ENCODE measurements at places on chromosomes 11 and 22.

GRCh38 chr11:44266056-44266780 lies 43.7 kb downstream of the ALX4 start:
- DNase-seq: no peak

DNA sequence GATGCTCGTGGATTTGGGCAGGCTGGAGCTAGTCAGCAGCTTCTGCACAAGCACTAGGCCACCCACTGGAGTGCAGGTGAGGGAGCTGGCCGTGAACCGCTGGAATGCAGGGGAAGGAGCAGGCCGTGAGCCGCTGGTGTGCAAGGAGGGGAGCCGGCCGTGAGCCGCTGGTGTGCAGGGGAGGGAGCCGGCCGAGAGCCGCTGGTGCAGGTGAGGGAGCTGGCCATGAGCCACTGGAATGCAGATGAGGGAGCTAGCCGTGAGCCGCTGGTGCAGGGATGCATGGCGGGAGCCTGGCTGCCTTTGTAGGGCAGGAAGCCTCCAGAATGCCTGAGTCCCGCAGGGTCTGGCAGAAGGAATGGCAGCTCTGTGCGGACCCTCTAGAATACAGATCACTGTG lies 4220.0 kb upstream of the OR11H1 start:
- no peak for DNase-seq

- DNase-seq: no peak
These were observed 1.5 kb upstream of the EEF1G start for GRCh38 chr11:62575156-62575555.

- no peak for DNase-seq
These were observed 7.3 kb upstream of the TP53AIP1 start for GRCh38 chr11:128949791-128950454.

- no peak for DNase-seq
These were observed 79.3 kb downstream of the CTTN start for GRCh38 chr11:70477609-70478008.

DNA sequence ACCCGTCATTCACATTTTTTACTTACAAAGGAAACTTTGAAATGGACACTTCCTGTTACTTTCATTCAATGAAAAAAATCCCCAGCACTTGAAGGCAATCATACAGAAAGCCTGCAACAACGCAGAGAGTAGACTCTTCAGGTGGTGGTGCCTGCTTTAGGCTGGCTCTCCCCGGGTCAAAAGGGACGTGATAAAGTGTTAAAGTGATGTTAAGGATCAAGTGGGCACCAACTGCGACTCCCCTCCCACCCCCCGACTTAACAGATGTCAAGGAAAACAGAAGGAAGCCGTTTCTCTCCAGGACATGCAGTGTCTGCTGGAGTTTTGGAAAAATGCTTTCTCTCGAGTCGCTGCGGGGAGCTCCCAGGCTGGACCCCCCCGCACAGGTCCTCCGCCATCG lies 414 bp upstream of the PNPLA3 start:
- no peak for DNase-seq

GRCh38 chr11:94897330-94897768 lies 76.0 kb downstream of the CWC15 start:
- no peak for DNase-seq

DNA sequence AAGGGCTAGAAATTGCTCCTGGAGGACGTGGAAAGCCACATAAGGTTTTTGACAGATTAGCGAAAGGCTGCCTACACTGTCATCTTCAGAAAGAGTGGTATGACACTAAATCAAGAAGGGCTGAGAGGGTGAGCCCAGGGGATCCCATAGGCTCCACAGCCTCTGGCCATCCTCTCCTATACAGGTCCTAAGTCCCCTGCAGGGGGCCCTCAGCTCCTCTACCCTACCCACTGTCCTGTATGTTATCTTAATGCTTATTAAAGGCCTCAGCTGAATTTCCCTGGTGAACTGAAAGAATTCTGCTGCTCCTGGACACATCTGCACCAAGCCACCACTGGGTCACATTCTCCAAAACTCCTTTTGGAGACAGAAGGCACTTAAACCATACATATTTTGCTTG lies 7.9 kb downstream of the KLHL22 start:
- DNase-seq: no peak

GRCh38 chr11:26779074-26779865 lies 57.4 kb upstream of the SLC5A12 start:
- DNase-seq: no peak

DNA sequence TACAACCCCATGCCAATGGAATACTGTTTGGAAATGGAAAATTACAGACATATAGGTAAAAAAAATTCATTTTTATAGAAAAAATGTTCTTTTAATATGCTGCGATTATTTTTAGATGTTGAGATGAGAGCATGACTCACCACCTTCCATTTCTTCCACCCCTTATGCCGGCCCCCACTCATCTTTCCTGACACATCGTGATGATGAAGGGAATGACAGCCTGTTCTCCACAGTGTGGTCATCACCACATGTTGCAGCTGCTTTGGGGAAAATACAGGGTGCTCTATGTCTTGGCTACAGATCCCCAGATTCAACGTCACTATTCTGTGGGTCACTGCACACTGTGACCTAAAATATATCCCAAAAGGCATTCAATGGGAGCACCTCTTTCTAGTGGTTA lies 916.2 kb downstream of the METTL15 start:
- no peak for DNase-seq

GRCh38 chr11:64000026-64000739 lies 13.9 kb downstream of the OTUB1 start:
- DNase-seq: no peak

- no peak for DNase-seq
These were observed 419.7 kb upstream of the CNTN5 start for GRCh38 chr11:98600786-98601773.

GRCh38 chr11:78212586-78213371 lies 24.1 kb downstream of the USP35 start:
- no peak for DNase-seq

DNA sequence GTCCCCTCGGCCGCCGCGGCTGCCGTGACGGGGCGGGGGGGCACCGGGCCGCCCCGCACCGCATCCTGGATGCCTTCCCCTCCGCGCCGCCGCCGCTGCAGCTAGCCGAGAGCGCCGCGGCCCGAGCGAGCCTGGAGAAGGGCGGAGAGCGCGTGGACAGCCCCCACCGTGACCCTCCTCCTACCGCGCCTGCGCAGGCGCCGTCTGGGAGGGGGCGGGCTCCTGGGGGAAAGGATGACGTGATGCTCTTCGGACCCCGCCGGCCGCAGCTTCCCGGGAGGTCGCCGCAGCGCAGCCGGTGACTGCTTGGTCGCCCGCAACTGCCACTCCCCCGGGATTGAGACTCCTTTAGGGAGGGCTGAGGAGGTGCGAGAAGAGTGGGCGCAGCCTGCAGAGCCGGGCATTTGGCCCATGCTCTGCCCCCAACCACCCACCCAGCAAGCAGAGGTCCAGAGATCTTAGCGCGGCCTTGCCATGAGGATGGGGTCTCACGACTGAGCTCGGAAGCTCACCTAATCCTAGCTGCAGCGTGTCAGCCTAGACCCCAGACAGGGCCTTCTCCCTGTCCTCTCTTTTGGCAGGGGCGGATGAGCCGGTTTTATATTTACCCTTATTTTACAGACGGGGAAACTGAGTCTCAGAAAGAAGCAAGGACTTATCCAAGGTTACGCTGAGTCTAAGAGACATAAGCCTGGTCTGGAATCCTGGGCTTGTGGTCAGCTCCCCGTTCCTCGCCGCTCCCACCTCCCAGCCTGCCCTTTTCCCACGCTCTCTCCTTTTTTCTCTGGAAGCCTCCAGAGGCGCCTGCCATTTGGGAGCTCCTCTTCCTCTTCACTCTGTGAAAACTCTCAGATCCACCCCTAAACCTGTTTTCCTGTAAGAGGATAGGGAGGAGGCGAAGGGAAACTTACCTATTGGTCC lies at the start of gene DENND5A:
Gene DENND5A, minus strand, starts transcription at position 140 of the 921 bp plus-strand sequence. CDS start 281 bp downstream, outside the sequence.
- DNase-seq: peak; percentile 53

DNA sequence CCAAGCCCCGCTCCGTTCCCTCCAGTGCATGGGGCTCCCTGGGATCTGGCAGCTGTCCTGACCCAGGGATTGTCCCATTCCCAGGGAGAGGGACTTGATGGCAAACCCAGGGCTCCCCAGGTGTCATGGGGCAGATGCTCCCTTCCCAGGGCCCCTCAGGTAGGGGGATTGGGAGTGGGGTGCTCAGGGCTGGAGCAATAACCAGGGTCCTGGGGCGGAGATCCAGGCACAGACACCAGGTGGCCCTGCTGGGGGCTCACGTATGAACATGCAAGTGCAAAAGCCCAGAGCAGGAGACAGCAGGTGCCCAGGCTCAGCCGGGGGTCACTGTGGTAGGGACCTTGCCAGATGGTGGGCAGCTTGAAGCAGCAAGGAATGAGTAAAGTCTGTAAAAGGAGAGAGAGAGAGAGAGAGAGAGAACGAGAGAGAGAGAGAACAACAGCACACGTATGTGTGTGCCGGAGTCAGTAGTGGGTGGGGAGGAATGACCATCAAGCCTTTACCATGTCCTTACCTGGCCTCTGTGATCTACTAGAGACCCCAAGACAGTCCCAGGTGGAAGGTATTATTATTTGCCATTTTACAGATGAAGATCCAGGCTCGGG lies 19.3 kb upstream of the MPPED1 start:
- no peak for DNase-seq

- no peak for DNase-seq
These were observed 49.3 kb upstream of the WNT7B start for GRCh38 chr22:46025973-46026898.

Measured in NCI-H2107 (cell line).